ENCODE measurements at places on chromosomes 11 and 22.

- DNase-seq: no peak
Observed at GRCh38 chr11:47941907-47942558, 38.3 kb upstream of the PTPRJ start.

GRCh38 chr11:105032495-105032894 lies 2.4 kb downstream of the CASP1 start:
- no peak for DNase-seq

- DNase-seq: no peak
Observed at GRCh38 chr11:130909650-130910049, 6.6 kb downstream of the SNX19 start.

- DNase-seq: no peak
Observed at GRCh38 chr11:102367364-102367763, 20.4 kb downstream of the BIRC2 start.

DNA sequence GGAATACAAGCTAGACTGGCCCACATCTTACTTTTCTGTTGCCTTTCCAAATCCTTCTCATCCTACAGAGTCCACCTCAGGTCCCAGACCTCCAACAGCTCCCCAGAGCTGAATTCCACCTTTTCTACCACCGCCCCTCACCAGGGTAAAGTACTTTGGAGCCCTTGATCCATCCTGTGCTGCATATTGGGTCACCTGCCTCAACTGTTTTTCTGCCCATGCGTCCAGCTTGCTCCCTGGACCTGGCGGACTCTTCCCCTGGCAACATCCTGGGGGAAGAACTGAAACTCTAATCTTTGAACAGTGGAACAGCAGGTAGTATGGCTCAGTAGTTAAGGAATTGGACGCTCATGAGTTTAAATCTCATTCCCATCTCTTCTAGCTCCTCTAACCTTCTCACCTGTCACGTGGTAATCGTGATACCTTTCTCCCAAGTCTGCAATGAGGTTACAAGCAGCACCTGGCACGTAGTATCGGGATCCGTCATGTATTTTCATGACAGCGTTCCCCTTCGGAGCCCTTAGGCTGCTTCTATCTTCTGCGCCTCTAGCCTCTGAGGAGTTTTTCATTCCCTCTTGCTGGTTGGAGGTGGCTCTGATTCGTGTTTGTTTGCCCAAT lies 98.1 kb downstream of the CEP164 start:
- no peak for DNase-seq

DNA sequence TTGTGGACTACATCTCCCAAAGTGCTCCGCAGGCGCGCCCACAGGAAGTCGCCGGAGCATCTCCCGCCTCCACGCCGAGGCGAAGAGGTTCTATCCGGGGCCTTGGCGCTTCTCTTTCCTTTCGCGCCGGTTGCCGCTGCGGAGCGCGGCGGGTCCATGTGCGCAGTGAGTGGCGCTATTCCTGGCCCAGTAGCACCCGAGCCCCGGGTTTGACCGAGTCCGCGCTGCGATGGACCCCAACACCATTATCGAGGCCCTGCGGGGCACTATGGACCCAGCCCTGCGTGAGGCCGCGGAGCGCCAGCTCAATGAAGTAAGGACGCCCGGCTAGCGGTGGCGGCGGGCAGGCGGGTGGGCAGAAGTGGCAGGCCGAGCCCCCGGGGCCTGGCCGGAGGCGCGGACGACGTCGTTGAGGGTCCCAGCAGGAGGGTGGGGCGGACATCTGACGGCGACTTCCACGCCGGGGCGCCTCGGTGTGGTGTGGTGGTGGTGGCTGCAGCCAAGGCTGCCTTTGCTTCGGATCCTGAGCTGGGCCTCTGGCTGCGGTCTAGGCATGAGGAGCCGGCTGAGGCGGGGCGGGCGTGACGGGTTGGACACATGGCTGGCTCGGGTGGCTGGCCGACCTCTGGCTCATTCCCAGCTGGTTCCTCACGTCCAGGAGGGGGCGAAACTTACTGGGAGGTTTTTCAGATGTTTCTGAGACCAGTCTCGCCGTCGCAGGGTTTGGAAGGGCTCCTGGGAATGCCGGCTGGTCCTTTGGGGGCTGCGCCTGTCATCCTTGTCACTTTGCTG lies at the start of gene IPO7:
Gene IPO7, plus strand, starts transcription at position 118 of the 792 bp plus-strand sequence. Its CDS starts 112 bp downstream, at position 230.
- DNase-seq: peak; percentile 78

GRCh38 chr11:46386674-46387073 lies 4.9 kb downstream of the CHRM4 start:
- no peak for DNase-seq

- no peak for DNase-seq
Observed at GRCh38 chr11:132032555-132032954, 662.1 kb downstream of the NTM start.

GRCh38 chr22:50665738-50666137 lies 6.9 kb upstream of the SHANK3 start:
- no peak for DNase-seq

DNA sequence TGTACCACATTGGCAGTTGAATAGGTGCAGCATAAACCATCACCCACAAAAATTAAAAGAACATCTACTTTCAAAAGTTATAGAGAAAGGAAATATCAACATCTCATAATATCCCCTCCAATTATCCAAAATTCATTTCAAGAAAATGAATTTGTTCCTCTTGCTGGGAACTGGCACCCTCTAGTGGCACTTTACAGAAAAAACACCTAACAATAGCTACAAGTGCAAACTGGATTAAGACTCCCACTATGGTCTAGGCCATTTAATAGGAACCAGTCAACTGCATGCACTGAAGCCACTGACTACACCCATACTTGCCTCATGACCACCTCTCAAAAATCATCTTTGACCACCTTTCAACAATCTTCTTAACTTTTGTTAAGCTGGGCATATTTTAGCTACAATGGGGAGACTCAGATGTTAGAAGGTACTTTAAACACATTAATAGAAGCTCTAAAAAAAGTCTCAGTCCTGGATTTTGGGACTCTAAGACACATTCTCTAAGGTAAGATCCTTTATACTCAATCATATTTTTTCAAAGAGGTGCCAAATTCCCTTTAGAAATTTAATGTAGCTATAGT lies 17.3 kb downstream of the TRAF6 start:
- no peak for DNase-seq

DNA sequence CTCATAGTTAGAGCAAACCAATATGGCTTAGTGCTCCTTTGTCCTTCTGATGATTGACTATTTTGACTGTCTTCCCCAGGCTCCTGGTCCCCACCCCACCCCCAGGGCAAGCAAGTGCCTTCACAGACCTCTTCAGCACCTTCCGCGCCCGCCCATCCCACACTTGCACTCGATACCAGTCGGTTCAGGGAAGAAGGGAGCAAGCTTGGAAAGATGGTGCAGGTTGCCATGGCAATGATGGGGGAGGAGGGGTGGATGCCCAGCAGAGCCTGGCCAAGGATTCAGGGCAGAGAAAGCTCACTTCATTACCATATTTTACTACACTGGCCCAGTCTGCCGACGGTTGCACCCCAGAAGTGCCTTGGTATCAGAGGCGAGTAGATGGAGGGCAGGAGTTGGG lies 2.2 kb downstream of the TMEM132A start:
- DNase-seq: no peak

DNA sequence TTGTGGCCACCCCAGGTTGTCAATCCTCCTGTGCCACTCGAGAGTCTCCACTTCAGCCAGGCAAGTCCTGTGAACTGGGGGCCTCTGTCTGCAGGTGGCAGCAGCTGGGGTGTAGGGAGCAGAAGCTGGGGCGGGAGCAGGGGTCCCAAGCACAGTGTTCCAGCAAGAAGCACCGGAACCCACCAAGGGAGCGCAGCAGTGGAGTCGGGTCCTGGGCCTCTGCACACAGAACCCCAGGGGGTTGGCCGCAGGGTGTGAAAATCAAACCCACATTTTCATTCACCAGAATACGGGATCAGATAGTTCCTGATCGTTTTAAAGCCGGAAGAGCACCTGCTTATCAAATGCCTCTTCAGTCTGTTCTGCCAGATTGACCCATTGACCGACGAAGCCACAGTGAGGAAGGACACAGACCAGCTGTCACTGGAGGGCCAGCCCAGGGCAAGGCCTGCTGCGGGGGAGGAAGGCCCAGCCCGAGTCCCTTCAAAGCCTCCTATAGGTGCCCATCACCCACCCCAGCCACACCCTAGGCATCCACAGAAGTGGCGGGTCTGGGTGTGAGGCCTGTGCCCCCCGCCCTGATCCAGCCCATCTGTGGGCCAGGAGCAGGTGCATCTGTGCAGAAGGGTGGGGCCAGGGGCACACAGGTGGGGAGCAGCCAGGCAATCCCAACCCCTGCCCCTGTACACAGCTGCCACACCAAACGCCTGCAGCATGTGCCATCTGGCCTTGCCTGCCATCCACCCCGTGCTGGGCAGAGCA lies 34.1 kb downstream of the RSPH14 start:
- no peak for DNase-seq

- no peak for DNase-seq
Observed at GRCh38 chr11:12411806-12412727, 34.7 kb downstream of the PARVA start.

GRCh38 chr11:64351136-64351631 lies 7.8 kb upstream of the RPS6KA4 start:
- no peak for DNase-seq

GRCh38 chr11:36455658-36456111 lies 54.4 kb downstream of the TRAF6 start:
- DNase-seq: no peak

GRCh38 chr11:2142762-2143202 lies 3.6 kb upstream of the IGF2 start:
- no peak for DNase-seq

GRCh38 chr22:44842417-44842816 lies 90.0 kb downstream of the ARHGAP8 start:
- no peak for DNase-seq

DNA sequence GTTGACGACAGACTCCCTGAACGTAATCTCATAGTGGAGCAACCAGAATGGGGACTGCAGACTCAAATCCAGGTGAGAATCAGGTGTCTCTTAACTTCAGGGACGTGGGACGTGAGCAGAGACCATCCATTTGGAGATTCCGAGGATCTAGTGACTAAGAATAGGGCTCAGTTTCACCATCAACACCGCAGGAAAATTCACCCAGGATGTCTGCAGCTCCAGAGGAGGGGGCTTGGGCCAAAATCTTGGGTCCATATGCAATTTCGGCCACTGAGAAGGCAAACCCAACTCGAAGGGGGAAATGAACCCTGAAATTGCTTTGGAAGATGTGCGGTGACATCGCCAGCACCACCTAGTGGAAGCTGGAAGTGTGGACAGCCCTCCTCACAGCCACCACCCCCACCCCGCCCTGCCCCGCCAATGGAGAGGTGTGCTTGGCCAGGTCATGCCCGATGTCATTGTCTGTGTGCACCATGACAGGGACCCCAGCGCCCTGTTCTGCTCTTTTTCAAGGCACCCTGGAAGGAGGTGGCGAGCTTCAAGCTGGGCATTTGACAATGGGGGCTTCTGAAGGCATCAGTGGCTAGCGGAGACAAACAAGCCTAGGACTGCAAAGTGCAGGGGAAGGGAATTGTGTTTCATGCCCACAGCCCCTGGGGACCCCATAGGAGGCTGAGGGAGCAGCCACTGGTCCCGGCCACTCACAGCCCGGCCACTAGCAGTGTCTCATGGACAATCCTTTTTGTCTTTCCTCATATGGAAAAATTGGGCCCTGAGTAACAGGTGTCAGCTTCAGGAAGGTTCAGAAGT lies 24.8 kb downstream of the APOL1 start:
- peak; percentile 35 for DNase-seq

GRCh38 chr11:59463190-59463641 lies 6.5 kb downstream of the OR4D6 start:
- no peak for DNase-seq

DNA sequence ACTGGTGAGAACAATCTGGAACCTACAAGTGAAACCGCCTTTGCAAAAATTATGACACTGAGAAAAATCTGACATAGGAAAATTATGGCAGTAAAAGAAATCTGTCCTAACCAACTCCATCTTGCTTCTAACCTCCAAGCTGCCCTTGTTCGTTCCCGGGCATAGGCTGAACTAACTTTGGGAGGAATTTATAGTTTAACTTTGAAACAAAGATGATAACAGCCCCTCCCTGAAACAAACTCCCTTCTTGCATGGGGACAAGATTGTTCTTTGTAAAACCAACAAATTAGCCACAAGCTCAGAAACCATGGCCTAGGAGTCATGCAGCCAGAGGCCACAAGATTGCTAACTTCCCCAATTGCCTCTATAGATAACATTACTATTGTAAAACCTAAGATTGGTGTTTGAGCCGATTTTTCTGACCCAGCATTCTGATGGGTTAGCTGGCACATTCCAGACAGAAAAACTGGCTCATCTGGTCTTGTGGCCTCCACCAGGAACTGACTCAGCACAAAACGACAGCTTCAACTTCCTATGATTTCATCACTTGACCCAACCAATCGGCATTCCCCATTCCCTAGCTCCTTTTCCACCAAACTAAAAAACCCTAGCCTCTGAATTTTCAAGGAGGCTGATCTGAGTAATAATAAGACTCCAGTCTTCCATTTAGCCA lies 3.6 kb upstream of the CCDC81 start:
- DNase-seq: no peak

- DNase-seq: no peak
Observed at GRCh38 chr22:46119729-46120419, 30.5 kb upstream of the PPARA start.

- no peak for DNase-seq
Observed at GRCh38 chr22:17348464-17349103, 20.7 kb upstream of the CECR2 start.

GRCh38 chr11:121590772-121591404 lies 138.1 kb upstream of the SORL1-AS1 start:
- DNase-seq: no peak

- DNase-seq: no peak
Observed at GRCh38 chr11:116509551-116509950, 263.2 kb downstream of the BUD13 start.

DNA sequence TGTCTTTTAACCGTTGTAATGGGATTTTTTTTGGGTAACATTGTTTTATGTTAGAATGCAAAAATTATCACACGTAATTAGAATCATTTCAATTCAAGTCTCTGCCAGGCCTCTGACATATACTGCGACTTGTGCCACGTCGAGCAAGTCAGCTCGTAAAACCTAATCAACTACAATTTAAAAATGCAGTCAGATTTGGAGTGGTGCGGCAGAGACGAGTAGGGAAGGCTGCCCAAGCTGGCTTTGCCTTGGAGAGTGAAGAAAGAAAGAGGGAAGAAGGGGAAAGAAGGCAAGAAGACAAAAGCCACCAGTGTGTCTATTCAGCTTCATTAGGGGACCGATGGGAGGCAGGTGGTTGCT lies 110.7 kb downstream of the MIAT start:
- DNase-seq: no peak

DNA sequence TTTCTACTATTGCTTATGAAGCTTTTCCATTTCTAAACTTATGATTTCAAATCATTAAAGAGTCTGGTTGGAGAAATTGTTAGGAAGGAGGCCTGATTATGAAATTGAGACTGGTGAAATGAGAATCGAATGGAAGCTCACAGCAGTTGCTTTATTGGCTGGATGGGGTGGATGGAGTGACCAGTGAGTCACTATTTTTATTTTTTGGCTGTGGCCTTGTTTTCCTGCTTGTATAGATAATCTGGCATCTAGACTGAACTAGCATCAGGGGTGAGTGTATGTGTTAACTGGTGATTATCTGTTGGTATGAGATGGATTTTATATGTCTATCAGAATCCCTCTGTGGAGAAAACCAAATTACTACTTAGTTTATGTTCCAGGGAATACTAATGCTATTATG lies 36.2 kb downstream of the UVRAG start:
- no peak for DNase-seq

- DNase-seq: no peak
Observed at GRCh38 chr11:88340366-88340935, 2.9 kb upstream of the CTSC start.
